ENCODE measurements at places on chromosomes 3 and 15. TPM values are rescaled to one million over a fixed set of nuclear protein-coding genes. Genes with fewer than 3 reads are reported as not detected.

DNA sequence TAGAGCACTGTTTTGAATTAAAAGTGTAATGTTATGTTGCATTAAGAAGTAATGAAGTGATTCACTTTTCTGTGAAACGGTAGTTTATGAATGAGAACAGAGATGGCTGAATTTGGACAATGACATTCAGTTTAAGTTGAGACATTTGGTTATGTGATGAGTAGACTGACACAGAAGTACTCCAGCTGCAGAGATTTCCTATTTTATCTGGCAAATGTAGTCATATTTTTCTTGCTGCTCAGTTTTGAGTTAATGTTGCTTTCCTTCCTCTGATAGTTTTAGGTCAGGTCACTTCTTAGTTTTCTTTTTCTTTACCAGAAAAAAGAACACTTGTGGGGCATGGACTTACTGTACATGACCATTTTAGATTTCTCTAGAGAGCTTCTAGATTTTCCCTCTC, 51.2 kb downstream of the ASB7 start:
- no peak overlapping the region for H3K27ac ChIP-seq
- H3K27me3 ChIP-seq = no peaks in the 10 kb centered on the region
- DNase-seq = no peak
- 0 out of 2 replicates have a peak, but pooled peaks cover 4% of the 10 kb centered on the region for H3K36me3 ChIP-seq

ACKR4 gene
- total RNA-seq = 25.0 TPM

GRCh38 chr3:8741581-8742261, 8.1 kb downstream of the CAV3 start:
- H3K27ac ChIP-seq = peak overlapping the region; percentile 70
- peak; percentile 85 for DNase-seq
- H3K36me3 ChIP-seq = no peaks in the 10 kb centered on the region

GRCh38 chr3:136473716-136474326, 223.7 kb downstream of the PCCB start:
- no peaks in the 10 kb centered on the region for H3K36me3 ChIP-seq
- no peak overlapping the region for H3K4me3 ChIP-seq
- H3K4me1 ChIP-seq = peaks cover 14% of the 10 kb centered on the region
- H3K27ac ChIP-seq = peak overlapping the region; percentile 64

DNA sequence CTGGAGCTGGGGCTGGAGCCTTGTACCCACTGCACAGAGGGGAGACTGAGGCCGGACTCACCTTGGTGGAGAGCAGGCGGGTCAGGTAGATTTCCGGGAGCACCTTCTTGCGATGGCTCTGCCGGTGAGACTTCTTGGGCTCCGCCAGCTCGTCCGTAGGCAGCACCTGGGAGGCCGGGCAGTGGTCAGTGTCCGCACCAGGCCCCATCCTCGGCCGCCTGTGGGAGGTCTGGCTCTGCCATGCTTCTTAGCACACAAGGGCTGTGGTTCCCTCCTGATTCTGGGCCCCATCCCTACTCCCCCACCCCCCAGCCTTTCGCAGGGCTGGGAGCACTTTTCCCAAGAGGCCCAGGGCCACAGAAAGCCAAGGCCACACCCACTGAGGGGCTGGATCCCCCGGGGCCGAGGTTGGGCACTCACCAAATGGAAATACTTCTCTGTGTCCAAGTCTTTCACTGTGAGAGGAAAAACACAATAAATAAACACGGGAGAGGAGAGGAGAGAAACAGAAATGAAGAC, 17.4 kb downstream of the H1-8 start:
- H3K27me3 ChIP-seq = no peaks in the 10 kb centered on the region
- peak; percentile 68 for DNase-seq
- H3K36me3 ChIP-seq = peaks cover 4% of the 10 kb centered on the region
- H3K4me3 ChIP-seq = peak overlapping the region; percentile 55
